ENCODE measurements at places on chromosomes 1 and 21.

DNA sequence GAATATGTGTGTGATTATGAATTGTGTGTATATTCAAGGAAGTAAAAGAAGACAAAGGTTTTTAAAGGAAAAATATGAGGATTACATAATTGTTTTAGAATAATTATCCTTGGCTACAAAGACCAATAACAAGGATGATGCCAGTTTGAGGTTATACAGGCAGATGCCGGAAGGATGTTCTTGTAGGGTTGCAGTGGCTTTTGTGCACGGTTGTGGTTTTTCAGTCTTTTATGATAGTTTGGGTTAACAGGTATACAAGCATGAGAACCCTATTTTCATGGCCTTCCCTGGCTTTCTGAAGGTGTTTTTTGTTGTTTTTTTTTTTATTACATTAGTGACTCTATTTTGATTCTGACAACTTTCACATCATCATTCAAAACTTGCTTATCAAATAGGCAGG is 4.9 kb downstream of the CR2 start:
- peak; percentile 65 for DNase-seq

- no peak for DNase-seq
Measured at GRCh38 chr1:212545941-212546635, 62.5 kb upstream of the ATF3 start.

GRCh38 chr1:96384611-96385010 is 337.0 kb upstream of the PTBP2 start:
- no peak for DNase-seq

- DNase-seq: no peak
Measured at GRCh38 chr1:31751822-31752241, 12.3 kb downstream of the ADGRB2 start.

DNA sequence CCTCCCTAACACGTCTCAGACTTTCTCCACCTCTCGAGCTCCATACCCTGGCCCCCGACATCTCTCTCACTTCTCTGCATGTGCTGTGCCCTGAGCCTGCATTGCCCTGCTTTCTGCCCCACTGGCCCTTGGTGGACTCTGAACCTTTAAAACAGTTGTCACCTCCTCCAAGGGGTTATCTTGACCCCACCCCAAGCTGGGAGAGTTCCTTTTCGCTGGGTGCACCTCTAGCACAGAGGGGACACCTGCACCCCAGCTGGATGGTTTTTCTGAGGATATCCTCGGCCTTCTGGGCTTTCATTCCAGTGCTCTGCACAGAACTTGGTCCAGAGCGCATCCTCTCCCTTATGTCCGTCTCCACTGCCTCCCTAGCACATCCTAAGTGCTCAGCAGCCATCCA is 4.2 kb upstream of the CDCP2 start:
- DNase-seq: no peak

DNA sequence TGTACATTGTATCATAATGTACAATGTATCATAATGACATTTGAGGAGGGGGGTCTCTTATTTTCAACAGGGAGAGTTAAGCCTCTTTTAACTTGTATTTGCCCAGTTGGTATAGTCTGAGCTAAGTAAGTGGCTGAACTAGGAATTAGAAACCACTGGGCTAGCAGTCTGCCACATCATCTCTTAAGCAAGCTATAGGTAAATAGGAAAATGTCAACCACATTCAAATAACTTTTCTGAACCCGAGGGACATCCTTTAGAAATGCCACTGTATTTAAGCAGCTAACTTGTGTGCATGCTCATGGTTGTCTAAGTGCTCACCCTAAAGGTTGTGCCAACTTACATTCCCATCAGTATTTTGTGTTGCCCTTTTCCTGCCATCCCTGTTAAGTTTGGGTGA is 35.5 kb upstream of the ASB17 start:
- DNase-seq: no peak

DNA sequence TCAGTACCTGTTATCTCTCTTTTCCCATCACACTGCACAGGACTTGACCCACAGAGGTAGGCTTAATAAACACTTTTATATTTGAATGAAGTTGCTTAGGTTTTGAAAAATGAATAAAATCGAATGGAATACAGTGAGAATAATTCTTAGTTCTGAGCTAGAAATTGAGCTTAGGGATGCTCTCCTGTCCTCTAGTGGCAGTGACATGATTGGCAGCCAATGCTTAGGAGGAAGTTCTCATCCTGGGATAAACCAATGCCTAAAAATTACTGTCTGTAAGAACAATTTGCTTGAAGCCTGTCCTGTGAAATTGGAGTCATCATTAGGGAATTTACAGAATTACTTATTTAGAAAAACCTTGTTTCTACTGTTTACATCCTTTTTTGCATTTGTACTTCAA is 21.3 kb upstream of the CYP4X1 start:
- DNase-seq: no peak

DNA sequence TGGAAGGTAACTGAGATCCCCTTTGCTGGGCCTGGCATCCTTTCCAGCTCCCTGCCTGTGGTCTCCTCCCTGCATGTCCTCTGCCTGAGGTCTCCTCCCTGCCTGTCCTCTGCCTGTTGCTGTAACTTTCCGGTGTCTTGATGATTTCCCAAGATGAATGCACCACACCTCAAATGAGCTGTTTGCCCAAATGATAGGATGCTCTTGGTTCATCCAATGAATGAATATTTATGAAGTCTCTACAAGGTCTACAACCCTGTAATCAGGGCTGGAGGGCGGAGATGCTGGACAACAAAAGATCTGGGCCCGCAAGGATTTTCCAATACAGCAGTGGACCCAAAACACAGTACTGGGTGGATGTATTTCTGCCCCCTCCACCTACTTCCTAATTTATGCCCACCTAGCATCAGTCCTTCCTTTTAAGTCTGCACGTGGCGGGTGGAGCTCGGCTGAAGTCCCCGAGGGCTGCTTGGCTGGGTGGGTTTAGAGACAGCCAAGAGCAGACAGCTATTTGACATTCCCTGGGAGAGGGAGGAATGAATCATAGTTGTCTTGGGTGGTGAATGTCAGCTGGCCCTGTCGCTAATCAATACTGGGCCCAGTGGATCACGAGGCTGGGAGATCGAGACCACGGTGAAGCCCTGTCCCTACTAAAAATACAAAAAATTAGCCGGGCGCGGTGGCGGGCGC is 60.3 kb upstream of the GRHL3 start:
- DNase-seq: no peak

- no peak for DNase-seq
Measured at GRCh38 chr1:29975036-29975694, 738.8 kb downstream of the PTPRU start.

GRCh38 chr21:15390049-15390448 is 325.2 kb upstream of the NRIP1 start:
- no peak for DNase-seq

GRCh38 chr1:241527146-241527545 is 5.0 kb upstream of the KMO start:
- no peak for DNase-seq

Data from CD4-positive, alpha-beta T cell treated with Interleukin-6 at 100 ng/mL for 8 hours (primary cell).